SJSA1 (cell line): ENCODE measurements at places on chromosomes 2 and 18.

DNA sequence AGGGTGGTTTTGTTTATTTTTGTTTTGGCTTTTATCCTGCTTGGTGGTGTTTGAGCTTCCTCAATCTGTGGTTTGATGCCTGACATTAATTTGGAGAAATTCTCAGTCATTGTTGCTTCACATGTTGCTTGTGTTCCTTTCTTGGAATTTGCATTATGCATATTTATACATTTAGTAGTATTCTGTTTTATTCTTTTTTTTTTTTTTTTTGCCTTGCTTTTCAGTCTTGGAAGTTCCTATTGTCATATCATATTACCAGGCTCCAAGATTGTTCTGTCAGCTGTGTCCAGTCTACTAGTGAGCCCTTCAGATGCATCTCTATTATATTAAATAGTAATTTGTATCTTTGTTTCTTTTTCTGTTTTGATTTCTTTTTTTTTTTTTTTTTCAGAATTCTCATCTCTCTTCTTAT lies 77.0 kb downstream of the EPC2 start:
- DNase-seq: no peak

DNA sequence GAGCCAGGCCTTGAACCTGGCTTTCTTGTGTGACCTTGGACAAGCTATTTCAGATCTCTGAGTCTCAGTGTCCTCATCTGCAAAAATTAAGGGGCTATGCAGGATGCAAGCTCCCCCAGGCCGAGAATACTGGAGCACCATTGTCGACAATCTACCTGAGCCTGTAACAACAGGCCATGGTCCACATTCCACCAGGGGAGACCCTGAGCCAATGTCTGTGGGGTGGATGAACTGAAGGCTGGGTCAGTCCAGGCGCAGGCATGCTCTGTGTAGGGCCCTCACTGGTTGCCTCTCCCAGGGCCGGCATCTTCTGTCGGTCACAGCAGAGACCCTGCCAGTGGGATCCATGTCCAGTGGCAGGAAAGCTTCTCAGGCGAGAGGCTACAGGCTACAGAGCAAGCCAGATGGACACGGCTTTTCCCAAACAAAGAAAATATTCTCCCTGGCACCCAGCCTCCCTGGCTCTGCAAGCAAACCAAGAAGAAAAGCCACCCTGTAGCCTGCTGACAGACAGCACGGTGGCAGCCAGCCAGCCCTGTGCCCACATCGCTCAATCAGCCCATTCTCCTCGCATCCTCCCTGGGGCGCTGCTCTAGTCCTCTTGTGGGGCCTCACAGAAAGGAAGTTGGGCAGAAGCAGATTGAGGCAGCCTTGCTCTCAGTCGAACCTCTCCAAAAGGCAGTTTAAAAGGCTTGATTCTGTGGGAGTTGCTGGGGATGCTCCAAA lies 48.7 kb upstream of the FZD7 start:
- no peak for DNase-seq

- peak; percentile 85 for DNase-seq
Measured at GRCh38 chr2:196233021-196233804, 61.8 kb upstream of the STK17B start.

- no peak for DNase-seq
Measured at GRCh38 chr2:12857891-12858290, 141.2 kb downstream of the TRIB2 start.

DNA sequence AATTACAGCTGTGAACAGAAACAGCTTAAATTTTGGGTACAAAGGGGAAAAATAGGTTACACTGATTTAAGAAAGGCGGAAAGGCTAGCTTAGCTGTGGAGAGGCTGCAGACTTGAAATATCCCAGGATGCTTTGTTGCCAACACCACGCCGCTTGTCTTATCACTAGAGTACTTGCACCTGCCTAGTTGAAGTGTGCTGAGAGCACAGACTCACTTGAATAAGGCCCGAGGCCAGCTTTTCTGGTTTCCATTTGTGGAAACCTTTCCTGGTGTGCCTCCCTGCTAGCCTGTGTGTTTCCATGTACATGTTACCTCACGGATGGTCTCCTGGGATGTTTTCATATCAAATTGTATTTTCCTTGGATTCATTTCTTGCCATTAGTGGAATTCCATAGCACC lies 3.2 kb downstream of the CABLES1 start:
- no peak for DNase-seq

DNA sequence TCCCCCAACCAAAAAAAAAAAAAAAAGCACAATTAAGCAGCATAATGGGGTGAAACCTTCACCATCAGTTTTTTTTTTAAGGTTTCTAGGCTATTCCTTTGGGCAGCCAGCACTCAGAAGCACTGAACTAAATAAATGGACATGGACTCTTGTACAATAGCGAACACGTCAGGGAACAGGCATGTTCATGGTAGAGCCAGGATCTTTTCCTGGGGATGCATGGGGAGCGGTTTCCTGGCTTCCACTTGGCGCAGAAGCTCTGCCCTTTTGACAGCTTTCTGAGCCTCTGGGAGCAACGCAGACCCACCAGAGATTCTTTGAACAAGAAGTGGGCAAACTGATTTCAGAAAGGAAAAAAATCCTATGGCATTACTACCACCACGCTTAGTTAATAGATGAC lies 35.0 kb downstream of the ALPK2 start:
- DNase-seq: no peak

- peak; percentile 14 for DNase-seq
Measured at GRCh38 chr2:160952464-160953254, 207.6 kb upstream of the TANK start.

DNA sequence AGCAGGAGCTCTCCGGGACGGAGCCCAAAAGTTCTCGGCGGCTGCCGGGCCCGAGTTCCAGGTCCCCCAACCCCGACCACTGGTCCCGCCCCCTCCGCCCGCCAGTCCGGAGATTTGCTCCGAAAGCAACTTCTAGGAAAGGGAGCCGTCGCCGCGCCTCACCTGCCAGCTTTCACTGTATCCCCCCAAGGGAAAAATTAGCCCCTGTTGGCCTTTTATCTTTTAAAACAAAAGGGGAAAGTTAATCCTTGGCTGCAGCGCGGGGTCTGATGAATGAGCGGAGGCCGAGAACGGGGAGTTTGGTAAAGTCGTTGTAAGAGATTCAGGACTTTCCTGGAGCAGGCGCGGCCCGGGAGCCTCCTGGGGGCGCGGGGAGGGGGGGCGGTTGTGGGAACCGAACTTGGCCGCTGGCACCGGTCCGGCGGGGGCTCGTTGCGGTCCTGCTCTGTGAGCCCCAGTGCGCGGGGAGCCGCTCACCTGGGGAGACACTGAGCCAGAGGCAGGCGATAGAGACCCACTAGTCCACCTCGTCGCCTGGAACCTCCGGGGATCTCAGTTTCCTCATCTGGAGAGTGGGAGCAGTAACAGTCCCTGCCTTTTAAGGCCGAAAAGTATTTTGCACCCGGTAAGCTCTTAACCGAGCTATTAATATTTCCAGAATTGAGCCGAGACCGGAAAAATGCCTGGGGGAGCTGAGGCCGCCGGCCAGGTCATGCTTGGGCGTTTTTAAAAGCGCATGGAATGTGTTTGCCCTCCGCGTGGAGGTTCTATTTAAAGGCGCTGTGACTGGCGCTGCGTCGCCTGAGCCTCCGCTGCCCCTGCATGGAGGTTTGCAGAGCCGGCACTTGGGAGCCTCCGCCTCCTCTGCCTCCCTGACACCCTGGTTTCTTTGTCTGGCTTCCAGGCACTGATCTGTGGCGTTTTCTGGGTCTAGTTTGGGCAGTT lies 1.1 kb downstream of the EFHD1 start:
- no peak for DNase-seq

DNA sequence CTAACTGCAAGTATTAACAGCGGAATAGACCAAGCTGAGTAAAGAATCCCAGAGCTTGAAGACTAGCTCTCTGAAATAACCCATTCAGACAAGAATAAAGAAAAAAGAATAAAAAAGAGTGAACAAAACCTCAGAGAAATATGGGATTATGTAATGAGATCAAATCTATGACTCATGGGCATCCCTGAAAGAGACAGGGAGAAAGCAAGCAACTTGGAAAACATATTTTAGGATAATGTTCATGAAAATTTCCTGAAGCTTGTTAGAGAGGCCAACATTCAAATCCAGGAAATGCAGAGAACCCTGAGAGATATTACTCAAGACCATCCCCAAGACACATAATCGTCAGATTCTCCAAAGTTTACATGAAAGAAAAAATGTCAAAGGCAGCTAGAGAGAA lies 17.3 kb downstream of the PFN4 start:
- DNase-seq: no peak

DNA sequence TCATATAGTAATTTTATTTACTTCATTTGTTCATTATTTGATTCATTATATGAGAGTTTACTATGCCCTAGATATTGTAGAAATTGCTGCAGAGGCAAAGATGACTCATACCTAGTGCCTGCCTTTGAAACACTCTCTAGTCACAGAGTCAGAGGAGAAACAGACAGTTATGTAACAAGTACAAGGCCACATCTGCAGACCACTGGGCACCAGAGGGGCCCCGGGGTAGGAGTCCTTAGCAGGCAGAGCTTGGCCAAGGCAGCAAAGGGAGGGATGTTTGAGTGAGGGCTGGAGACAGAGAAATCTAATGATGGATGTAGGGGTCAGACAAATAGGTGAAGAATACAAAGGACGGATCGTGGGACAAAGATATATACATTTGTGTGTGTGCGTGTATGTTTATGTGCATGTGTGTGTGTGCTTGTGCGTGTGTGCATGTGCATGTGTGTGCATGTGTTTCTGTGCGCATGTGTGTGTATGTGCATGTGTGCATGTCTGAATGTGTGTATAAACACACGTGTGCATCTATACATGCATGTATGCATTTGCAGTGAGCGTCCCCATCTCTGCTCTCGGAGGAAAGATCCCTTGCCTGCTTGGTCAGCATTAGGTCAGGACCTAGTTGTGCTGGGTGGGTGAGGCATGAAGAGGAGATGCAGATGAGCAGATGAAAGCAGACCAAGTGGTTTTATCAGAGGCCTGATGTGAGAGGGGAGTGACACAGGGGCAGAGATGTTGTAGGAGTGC lies 170.6 kb upstream of the MYT1L start:
- DNase-seq: no peak

DNA sequence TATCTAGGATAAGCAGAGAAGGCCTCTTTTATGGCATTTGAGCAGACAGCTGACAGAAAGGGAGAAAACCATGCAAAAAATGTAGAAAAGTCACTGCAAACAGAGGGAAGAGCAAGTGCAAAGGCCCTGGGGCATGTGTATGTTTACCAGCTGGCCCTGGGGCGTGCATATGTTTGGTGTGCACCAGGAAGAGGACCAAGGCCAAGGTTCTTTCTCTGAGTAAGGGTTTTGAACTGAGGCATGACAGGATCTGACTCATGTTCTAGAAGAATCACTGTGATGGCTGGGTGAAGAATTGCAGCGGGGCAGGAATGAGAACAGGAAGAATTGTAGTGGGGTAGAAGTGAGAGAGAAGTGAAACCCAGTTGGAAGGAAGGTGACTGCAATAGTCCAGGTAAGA lies 69.6 kb downstream of the STEAP3 start:
- no peak for DNase-seq

DNA sequence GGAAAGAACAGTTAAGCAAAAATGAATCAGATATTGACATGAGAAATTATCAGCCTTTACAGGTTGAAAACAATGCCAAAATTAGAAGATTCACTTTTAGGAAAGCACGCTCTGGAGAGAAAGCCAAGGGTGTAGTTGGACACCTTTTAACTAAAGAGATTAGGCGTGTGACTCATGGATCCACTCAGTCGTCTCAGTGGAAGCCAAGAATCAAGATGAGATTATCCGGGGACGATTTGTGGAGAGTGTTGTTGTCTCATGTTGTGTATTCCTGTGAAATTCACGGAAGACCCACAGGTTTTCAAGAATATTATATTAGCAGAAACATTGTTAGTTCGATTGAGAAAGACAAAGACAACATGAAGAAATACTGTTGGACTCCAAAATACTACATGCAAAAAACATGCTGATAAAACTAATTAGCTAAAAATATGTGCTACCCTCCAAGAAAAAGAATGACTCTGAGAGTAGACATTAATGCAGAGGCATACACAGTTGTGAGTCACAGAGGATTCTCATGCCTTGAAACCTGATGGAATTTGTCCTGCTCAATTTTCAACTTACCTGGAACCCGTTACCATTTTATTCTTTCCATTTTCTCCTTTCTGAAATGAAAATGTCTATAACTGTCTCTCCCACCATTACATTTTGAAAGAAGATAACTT lies 192.1 kb upstream of the RND3 start:
- no peak for DNase-seq

- no peak for DNase-seq
Measured at GRCh38 chr2:112108178-112108832, 29.9 kb upstream of the FBLN7 start.

DNA sequence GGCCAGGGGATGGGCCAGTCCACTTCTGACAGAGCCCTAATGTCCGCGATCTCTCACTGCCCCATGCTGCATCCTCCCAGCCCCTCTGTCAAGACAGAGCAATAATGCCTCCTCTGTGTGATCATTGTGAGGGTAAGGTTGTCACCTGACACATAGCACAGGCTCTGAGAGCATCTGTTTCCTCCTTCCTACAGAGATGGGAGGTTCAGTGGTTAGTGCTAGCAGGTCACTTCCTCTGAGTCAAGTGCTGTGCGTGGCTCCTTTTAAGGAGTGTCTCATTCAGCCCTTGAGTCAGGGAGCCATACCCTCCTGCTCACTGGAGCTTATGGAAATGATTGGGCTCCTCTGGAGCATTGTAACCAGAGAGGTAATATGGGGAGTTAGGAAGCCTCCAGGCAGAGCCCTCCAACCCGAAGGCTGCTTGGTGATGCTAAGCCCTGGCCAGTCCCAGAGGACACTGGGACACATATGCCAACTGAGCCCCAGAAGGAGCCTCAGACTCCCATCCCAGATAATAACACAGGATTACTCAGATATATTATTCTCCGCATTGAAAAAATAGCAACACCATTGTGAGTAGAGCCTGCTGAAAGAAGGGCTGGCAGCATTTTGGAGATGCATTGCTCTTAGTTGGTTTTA lies 189.0 kb downstream of the GALNT1 start:
- DNase-seq: no peak

DNA sequence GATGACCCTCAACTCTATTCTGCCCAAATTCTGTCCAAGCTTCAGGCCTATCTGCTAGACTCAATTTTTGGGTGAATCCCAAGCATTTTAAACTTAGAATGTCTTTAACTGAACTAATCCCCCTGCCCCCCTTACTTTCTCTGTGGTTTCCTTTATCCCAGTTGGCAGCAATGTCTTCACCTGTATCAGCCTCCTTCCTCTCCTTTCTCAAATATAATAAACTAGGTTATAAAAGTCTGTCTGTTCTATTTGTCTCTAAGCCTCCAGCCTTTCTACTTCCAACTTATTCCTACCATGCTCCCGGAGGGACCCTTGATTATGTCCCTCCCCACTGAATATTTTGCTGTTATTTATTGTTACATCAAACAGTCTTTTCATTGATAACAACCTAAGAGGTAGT lies 375.5 kb upstream of the TRIB2 start:
- DNase-seq: no peak

- no peak for DNase-seq
Measured at GRCh38 chr2:157475722-157476390, 32.0 kb upstream of the CYTIP start.

DNA sequence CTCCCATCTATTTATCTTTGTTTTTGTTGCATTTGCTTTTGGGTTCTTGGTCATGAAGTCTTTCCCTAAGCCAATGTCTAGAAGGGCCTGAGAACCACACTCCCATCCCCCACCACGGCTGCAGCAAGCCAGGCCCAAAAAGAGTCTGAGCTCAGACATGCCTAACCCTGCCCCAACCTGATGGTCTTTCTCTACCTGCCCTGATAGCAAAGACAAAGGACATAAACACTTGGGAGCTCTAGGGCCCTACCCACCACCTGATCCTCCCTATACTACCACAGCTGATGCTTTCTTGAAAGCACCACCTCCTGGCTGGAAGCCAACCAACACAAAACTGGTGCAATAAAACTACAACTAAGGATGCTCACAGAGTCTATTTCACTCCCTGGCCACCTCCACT lies 233.4 kb downstream of the WDR7 start:
- DNase-seq: peak; percentile 14

- peak; percentile 12 for DNase-seq
Measured at GRCh38 chr18:64037812-64038414, 68.0 kb downstream of the SERPINB8 start.
